ENCODE measurements at places on chromosomes 3 and 15.
A peak's percentile ranks its signal among the peaks of the same experiment; 100 is the strongest.

GRCh38 chr15:73065114-73065513 is 12.9 kb downstream of the NEO1 start:
- DNase-seq: no peak

- DNase-seq: no peak
Observed at GRCh38 chr15:34889476-34889875, 80.1 kb downstream of the AQR start.

DNA sequence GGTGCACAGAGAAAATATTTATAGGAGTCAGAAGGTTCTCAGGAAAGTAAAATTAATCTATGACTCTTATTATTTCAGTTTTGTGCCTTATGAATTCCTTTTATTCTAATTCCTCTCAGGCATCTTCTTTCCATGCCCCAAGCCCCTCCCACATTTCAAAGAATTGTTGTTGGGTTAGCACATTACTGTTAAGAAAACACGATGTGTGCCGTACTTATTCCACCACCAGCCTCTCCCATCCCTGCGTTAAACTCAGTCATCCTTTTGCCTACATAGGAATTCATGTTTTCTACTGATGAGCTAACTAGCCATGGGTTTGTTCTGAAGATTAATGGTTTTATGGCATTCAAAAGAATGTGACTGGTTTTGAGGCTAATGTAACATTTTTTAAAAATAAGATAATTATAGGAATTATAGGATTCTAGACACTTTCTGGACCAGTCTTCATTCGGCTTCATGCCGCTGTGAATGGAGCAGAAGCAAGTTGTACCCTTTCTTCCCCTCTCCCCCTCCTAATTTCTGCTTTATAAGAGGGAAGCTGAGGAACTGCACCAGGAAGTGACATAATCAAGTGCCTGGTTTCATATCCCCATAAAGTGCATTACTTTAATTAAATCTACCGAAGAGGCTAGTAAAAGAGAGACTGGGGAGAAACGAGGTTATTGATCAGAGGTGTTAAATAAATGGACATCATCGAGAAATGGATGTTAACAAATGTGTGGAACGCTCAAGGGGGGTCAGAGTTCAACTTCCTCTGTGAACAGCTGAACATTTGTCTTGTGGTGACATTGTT is 12.3 kb upstream of the MB21D2 start:
- no peak for DNase-seq

GRCh38 chr3:141454906-141455602 is 31.8 kb upstream of the RASA2 start:
- DNase-seq: peak; percentile 68

GRCh38 chr3:61158216-61158615 is 93.0 kb downstream of the FHIT start:
- DNase-seq: peak; percentile 70

DNA sequence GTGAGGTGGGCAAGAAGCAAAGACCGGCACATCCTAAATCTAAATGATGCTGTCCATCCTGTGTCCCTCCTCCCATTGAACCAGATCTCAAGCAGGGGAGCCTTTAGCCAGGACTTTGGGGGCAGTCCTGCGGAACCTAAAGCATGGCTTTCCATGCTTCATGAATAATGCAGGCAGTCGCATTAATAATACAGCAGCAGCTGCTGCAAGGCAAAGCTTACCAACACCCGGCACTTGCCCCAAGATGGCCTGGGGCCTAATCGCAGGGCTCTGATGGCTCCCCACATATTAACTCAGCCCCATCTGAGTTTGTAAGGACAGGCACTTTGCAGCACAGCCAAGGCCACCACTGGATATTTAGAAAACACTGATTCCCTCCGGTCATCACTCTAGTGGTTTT is 114.4 kb downstream of the NTRK3 start:
- no peak for DNase-seq

DNA sequence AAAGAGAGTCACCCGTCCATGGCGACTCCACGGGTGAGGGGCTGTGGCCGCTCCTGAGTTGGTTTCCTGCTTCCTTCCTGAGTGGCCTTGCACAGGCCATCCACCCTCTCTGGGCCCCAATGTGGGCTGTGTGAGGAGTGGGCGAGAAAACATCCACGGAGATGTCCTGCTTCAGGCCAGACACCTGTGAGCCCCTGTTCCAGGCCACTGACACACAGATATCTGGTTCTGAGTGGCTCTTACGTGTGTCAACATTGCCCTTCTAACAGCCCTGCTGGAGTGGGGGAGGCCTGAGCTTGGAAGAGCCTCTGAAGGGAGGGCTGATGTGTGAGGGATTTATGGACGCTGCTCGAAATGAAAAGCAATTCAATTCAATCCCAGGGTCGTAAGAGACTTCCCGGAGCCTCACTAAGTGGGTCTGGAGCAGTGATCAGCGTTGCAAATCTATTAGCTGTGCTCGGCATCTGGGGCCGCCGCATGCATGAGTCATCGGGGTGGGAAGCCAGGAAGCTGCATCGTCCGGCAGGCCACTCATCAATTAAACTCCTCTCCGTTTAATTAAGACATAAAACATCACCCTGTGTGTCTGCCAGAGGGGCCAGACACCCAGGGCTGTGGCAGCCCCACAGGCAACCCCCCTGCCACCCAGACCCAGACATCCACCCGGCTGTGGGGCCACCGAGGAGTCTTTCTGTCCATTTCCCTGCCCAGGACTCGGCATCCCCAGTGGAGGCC is 20.0 kb upstream of the PRR23E start:
- peak; percentile 20 for DNase-seq

DNA sequence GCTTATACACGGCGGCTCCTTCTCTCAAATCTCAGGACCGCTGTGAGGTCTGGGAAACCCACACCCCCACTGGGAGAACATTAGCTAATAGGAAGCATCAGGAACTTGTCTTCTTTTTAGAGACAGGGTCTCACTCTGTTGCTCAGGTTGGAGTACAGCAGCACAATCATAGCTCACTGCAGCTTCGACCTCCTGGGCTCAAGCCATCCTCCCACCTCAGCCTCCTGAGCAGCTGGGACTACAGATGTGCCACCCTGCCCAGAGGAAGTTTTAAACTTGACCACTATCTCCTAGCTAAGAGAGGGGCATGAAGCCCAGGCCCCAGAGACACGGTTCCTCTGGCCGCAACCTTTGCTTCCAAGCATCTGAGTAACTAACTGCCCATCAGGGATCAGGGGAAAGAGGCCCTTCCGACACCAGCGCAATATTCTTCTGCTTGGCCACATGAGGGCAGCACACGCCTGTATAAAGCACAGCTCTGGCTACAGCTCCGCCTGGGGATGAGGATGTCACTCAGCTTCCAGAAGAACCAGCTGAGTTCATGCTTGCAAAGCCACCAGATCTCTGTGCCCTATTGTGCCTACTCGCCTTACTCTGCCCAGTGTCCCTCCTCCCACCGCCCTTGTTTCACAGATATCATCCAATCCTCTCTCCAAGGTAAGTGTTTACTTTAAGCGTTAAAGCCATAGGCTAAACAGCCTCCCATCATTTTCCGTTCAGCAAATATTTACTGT is 57.6 kb upstream of the SLC6A11 start:
- DNase-seq: peak; percentile 22

GRCh38 chr3:116367761-116368395 is 77.4 kb downstream of the LSAMP start:
- no peak for DNase-seq

DNA sequence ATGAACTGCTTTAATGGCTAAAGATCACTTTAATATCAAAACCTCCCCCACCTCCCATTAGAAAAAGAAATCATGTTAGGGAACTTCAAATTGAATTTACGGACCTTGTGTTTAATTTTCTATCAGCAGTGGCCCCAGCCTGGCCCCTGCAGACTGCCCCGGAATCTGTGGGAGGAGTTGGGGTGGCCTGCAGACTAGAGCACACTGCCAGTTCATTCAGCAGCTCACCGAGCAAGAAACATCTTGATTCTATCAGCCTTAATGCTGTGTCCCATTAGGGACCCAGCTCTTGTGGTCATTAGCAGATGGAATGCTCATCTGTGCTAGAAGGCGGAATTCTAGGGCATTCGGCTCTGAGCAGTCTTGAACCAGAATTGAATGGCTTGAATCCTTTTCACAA is 54.2 kb downstream of the FLNB start:
- DNase-seq: no peak

DNA sequence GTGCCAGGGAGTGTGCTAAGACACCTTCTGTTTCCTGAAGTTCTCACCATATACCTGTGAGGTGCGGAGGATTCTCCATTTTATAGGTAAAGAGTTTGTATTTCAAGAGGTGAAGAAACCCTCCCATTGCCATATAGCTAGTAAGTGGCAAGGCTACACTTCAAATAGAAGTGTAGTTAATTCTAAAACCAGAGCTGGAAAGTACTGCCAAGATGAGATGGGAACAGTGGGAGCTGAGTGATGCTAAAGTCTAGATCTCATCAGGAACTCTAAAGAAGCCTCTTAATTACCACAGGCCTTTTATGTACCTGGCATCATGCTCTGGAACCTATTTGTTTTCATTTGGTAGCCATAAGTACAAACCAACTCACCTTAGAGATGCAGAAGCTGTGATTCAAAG is 98.6 kb upstream of the NUDT16 start:
- DNase-seq: no peak

DNA sequence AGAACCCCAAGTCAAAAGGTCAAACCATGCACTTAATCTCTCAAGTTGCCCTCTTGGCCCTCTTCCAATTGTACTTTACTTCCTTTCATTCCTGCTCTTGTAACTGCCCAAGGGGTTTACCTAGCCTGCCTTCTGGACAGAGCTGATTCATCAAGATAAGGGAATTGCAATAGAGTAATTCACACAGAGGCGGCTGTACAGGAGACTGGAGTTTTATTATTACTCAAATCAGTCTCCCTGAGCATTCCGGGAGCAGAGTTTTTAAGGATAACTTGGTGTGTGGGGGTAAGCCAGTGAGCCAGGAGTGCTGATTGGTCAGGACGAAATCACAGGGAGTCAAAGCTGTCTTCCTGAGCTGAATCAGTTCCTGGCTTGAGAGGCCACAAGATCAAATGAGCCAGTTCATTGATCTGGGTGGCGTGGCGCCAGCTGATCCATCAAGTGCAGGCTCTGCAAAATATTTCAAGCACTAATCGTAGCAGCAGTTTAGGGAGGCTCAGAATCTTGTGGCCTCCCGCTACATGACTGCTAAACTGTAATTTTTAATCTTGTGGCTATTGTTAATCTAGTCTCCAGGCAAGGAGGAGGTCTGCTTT is 590.0 kb downstream of the EPHA3 start:
- no peak for DNase-seq

- DNase-seq: no peak
Observed at GRCh38 chr3:56769116-56769707, 32.5 kb downstream of the ARHGEF3 start.

DNA sequence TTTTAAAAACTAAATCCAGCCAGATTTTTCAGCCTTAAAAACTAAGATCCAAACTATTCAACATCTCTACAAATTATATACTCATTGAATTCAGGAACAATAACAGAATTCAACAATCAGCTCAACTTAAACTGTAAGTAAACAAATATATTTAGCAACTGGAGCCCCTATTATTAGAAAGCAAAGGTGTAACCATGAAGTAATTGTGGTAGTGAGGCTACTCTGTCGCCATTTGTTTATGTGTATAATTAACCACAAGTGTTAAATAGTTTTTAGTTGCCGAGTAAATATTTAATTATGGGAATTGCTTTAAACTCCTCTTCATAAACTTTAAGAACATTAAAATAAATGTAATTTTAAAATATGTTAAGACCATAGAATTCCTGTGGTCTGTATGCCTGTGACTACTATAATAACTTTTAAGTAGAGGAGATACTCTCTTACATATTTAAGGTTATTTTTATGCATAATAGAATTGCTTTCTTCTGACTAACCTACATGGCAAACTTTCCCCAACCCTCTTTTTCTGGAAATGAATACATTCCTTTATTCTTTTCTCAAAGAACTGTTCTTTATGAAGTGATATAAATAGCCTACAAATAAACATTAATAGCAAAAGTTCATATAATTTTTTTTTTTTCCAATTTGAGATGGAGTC is 51.2 kb downstream of the MFN1 start:
- no peak for DNase-seq

DNA sequence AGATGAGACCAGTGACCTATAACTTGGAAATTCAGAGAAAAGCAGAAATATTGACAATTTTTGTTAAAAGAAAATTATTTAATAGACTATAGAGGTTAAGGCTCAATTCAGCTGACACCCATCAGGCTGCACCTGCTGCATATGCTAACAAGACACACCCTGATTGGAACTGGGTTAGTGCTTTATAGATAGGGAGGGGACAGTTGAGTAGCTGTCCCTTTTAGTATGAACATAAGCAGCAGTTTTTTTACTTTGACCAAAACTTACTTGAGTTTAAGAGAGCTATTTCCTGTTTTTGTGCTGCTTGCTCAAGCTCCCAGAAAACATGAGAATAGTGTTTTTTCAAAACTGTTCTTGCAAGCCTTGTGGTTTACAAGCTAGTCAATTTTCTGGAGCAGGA is 292.6 kb downstream of the LRRC3B start:
- DNase-seq: no peak

DNA sequence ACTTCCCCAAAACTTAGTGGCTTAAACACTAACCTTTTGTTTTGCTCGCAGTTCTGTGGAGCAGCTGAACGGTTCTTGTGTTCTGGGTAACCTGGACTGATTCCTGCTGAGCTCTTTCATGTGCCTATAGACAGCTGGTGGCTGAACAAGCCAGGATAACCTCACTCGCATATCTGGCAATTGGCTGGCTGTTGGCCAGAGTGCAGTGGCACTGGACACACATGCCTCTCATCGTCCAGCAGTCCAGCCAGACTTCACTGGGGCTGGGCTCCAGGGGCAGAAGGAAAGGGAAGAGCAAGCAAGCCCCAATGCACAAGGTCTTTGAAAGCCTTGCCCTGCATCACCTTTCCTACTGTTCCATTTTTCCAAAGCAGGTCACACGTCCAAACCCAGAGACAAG is 53.6 kb upstream of the GATA2 start:
- DNase-seq: no peak

- no peak for DNase-seq
Observed at GRCh38 chr3:123157598-123158287, 44.0 kb upstream of the SEC22A start.

GRCh38 chr15:96070636-96071035 is 259.9 kb upstream of the NR2F2 start:
- DNase-seq: no peak

- DNase-seq: no peak
Observed at GRCh38 chr3:171457607-171458061, 2.6 kb downstream of the TNIK start.

- no peak for DNase-seq
Observed at GRCh38 chr15:91408476-91409076, 308.5 kb downstream of the SV2B start.

GRCh38 chr15:94263341-94264273 is 32.2 kb downstream of the MCTP2 start:
- DNase-seq: no peak

DNA sequence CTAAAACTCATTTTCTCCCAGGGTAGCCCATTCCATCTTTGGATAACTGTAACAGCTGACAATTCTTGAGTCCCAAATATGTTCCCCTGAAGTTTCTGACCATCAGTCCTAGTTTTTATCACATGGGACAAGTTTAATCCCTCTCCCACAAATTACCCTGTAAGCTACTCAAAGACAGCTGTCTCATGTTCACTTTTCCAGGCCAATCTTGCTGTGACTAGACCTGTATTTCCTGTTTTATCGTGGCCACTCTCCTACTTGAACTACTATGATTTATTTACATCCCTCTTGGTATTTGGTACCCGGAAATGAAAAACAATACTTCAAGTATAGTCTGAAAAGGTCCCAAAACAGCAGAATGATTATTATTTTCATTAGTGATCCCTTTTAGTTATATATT is 95.1 kb upstream of the MEX3B start:
- peak; percentile 85 for DNase-seq

- DNase-seq: no peak
Observed at GRCh38 chr3:140943781-140944552, 2.3 kb downstream of the SLC25A36 start.

GRCh38 chr3:124260206-124260915 is 268.4 kb upstream of the ROPN1 start:
- DNase-seq: no peak
